ENCODE measurements at places on chromosomes 16 and 17.

DNA sequence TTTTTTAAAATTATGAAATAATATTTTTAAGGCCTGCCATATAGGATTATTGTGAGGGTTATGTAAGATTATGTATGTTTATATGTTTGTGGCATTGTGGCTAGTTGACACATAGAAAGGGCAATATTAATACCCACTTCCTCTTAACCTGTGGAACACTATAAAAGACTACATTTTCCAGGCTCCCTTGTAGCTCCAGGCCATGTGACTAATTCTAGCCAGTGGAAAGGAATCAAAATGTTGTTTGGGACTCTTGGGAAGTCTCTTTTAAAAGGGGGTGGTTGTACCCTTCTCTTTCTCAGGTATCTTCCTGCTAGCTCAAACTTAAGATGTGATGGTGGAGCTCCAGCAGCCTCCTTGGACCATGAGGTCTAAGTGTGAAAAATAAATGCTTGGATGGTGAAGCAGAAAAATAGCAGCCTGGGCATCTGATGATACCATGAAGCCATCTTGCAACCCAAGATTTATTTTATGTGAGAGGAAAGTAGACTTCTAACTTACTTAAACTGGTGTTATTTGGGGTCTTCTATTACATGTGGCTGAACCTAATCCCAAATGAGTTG lies 39.2 kb downstream of the TEKT5 start:
- no peak for DNase-seq

GRCh38 chr16:84184775-84185174 lies 2.1 kb downstream of the TAF1C start:
- peak; percentile 13 for DNase-seq

DNA sequence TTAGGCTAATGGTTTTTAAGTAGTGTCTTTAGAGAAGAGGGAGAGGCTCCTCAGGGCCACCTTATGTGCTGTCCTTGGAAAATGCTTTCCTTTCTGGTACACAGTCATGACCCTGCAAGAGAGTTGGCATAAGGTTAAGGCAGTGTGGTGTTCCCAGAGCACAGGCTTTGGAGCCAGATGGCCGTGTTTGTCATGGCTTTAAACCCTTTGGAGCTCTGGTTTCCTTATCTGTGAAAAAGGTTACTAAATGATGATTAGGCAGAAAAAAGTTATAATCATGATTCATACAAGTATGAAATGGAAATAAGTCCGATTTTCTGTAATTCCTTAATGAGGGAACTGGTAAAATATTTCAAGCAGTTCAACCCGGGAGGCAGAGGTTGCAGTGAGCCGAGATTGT lies 13.2 kb downstream of the UTP4 start:
- no peak for DNase-seq

DNA sequence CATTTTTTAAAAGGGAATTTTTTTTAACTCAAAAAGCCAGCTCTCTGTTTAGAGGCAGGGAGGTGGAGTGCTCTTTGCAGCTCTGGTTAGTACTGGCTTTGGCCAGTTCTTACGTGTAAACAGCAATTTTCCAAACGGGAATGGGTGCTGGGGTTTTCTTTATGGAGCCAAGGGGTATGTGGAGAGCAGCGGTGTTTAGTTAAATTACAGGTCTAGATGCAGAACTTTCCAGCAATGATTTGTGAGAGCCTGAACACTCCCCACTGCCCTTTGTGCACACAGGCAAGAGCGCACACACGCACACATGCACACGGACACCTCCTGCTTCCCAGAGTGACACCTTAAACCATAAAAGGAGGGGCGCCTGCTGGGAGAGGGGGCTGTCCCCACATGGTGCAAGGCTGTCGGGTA lies 140.2 kb downstream of the MSI2 start:
- DNase-seq = no peak

GRCh38 chr16:73286346-73287267 lies 238.7 kb upstream of the ZFHX3 start:
- no peak for DNase-seq

DNA sequence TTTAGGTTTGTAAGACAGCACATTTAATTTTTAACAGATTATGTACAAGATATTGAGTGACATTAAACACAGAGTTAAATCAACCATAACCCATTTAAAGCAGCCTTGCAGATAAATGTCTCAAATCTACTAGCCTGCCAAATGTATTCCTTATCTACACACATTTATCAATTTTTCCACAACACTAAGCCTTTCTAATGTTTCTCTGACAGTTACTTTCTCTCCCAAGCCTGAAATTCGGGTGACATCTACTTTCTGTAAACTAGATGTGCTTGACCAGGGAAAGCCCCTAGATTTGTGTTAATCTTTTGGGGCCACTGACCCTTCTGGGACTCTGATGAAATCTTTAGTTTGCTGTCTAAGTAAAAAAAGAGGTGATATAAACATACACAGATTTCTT lies 69.0 kb downstream of the CDH13 start:
- DNase-seq = no peak

- no peak for DNase-seq
Measured at GRCh38 chr16:86498155-86498670, 12.1 kb upstream of the FOXF1 start.

DNA sequence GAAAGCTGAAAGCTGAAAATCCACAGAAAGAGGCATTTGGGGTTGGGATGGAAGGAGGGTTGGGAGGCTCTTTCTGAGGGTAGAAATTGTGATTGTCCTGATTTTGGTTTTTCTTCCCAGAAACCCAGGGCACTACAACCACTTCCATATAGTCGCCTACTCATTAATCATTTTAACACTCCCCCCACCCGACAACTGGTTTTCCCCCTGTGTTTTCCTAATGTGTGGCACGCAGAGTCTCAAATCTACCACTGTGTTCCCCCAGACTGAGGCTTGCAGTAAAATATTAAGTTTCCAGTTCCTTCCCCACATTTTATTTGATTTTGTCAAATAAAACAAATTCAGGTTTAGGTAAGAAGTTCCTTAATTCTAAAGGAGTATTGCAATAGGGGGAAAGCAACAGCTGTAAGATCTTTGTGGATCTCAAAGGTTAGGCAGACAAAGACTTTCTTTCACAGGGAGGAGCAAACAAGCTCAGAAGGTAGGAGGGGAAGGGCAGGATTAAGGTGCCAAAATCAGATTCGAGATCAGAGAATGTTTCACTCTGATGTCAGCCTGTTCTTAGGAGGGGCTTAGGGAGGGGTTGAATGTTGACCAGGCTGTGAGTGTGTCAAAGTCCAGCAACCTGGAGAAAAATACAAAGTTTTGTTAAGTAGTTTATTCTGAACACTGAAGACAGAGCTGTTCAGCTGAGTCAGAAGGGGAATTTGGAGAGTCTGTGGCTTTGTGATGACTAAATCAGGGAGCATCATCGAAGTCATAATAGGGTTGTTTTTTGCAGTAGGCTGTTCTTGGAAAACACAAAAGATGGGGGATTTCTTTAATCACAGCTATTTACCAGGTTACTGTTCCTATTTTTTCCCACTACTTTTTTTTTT lies 3.6 kb downstream of the ZNF267 start:
- no peak for DNase-seq

GRCh38 chr17:81365601-81366585 lies 29.4 kb upstream of the BAHCC1 start:
- no peak for DNase-seq

GRCh38 chr16:67847064-67847861 lies at the start of gene CENPT:
Gene CENPT (minus strand): TSS chr16:67847693. CDS start chr16:67833859, 13,834 bp downstream.
- no peak for DNase-seq

GRCh38 chr17:15194859-15195277 lies 70.3 kb downstream of the PMP22 start:
- DNase-seq = no peak

GRCh38 chr17:17028059-17028877 lies 14.0 kb upstream of the MPRIP start:
- DNase-seq = peak; percentile 75

- no peak for DNase-seq
Measured at GRCh38 chr17:28057731-28058246, 15.3 kb downstream of the NLK start.

GRCh38 chr17:77281904-77282367 lies 141.2 kb downstream of the SEC14L1 start:
- DNase-seq = peak; percentile 73

- DNase-seq = no peak
Measured at GRCh38 chr17:49873466-49873865, 25.6 kb upstream of the TAC4 start.

DNA sequence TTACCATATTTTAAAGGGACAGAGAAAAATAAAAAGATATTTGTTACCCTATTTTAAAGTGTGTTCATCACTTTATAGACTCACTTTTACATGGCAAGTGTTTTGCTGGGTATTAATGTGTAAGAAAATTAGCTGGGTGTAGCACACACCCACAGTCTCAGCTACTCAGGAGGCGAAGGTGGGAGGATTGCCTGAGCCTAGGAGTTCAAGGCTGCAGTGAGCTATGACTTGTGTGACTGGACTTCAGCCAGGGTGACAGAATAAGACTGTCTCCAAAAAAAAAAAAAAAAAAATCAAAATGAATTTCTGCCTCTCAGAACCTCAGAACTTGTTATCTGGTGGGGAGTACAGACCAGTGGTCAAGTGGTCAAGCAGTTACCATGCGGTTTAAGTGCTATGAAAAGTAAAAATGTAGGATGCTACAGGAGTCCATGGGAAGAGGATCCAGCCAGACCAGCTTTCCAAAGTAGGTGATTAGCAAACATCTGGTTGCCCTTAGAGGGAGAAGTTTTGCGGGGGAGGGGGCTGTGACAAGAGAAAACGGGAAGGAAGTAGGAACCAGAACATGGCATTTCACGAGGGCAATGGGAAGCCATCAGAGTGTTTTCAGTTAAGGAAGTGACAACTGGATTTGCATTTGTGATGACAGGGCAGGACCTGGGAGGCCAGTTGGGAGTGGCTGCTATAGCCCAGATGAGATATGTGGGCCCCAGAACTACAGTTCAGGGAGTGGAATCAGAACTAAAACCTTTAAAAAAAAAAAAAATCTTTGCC lies 13.9 kb downstream of the CNEP1R1 start:
- no peak for DNase-seq

GRCh38 chr17:57559226-57559625 lies 185.9 kb downstream of the CCDC182 start:
- DNase-seq = no peak

- DNase-seq = no peak
Measured at GRCh38 chr17:79097226-79098055, 22.8 kb downstream of the ENGASE start.

DNA sequence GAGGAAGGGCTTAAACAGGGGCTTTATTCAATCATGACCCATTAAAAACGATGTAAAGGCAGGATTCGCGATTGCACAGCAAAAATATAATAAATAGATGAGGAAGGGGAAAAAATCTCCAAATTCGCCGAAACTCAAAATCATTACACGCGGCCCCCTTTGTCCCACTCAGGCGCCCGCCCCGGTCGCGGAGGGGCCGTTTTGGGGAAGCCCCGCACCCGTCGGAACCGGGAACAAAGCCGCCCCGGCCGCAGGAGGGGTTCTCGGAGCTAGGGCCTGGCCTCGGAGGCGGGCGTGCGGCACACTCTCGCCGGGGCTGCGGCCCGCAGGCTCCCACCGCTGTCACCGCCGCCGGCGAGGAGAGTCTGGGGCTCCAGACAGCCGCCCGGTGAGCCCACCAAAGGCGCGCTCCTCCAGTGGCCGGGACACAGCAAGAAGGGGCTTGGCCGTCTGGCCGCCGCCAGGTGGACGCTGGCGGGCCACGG lies 521 bp downstream of the C16orf87 start:
- DNase-seq = no peak

DNA sequence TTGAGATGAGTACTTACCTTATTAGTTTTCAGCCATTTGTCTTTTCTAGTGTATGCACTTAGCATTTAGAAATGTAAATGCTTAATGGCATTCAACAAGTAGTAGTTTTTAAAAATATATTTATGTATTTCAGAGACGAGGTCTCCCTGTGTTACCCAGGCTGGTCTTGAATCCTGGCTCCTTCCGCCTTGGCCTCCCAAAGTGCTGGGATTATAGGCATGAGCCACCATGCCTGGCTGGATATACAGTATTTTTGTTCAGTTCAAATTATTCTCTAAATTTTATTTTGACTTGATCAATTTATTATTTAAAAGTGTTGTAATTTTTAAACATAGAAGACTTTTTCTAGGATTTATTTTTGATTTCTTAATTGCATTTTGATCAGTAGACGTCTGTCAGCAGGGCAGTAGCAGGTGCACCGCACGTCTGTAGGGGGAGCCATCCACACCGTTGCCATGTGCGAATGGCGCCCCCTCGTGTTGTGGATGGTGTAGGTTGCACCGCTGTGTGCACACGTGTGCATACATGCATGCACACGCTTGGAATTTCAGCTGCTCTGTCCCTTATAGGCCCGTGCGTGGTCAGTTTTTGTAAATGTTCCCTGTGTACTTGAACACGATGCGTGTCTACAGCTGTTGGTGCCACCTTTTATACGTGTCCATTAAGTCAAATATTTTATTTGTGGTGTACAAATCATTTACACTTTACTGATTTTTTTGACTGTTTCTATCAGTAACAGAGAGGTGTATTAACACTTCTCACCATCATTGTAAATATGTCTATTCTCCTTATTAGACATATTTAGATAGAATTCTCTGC lies 30.6 kb downstream of the RPTOR start:
- peak; percentile 95 for DNase-seq

DNA sequence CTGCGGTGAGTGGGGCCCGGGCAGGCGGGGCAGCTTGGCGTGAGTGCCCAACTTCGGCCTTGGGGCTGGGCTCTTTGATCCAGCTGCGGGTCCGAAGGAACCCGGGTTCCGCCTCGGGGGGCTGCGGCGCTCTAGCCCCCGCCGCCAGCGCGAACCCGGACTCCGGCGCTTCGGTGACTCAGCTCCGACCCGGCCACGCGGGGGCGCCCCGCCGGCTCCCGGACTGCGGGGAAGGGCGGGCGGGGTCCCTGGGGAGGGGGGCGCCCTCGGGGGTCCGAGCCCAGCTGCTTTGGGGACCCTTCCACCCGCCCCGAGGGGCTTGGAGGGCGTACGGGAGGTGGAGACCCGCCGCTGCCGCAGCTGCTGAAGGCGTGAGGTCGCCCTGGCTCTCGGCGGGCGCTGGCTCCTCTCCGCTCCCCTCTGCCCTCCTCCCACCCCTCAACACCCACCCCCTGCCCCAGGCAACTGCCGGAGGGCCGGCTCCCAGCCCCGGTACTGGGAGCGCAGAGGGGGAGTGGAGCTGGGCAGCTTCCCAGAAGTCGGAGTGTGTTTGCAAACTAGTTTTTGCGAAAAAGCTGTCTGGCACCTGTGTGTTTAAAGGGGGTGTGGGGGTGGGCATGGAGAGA lies 516 bp downstream of the CPNE2 start:
- peak; percentile 88 for DNase-seq

DNA sequence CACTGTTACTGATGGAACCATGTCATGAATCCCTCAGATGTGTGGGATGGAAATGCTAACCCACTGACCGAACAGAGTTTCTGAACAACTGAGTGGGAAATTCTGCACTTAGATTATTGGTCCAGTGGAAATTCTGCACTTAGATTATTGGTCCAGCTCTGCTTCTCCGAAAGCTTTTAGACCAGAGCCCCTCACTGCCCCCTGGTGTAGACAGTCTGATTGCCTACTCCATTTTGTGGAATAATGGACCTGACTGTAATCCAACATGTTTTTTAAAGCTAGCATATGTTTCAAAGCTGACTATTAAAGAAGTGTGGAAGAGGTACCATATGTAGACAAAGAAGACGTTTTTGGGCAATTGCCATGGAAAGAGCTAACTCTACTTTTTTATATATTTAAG lies 50.3 kb upstream of the TBX2 start:
- DNase-seq = no peak

GRCh38 chr17:76188213-76189016 lies 47.4 kb upstream of the FOXJ1 start:
- no peak for DNase-seq
